Iris pigment epithelial cell (primary cell): ENCODE measurements at places on chromosomes 3 and 15.

DNA sequence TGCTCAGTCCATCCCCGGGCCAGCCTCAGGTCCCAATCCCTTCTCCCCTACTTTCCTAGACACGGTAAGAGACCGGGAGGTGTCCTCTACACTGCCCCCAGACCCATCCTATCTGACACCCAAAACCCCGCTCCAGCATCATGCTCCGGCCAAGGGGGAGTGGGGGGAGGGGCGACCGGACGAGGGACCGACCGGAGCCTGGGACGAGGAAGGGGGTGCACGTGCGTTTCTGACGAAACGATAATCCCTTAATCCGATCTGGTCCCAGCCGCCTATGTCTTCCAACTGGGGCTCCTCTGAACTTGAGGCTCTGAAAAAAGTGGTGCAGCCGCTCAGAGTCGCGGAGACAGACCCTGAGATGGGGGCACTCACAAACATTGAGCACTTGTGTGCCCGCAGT, 494 bp downstream of the CPLX3 start:
- DNase-seq, result no peak

DNA sequence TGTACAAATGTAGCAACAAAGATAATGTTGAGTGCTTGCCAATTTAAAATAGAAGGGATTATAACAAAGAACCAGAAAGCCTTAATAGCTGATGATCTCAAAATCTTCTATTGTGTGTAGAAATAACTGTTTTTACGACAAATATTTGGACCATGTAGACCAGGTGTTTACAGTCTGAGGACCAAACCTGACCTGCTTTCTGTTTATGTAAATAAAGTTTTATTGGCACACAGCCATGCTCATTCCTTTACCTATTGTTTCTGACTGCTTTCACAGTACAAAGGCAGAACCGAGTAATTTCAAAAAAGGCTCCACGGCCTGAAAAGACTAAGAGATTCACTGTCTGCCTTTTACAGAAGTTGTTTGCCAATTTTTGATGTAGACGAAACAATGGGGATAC, 91.8 kb downstream of the GOLIM4 start:
- DNase-seq, result no peak

DNA sequence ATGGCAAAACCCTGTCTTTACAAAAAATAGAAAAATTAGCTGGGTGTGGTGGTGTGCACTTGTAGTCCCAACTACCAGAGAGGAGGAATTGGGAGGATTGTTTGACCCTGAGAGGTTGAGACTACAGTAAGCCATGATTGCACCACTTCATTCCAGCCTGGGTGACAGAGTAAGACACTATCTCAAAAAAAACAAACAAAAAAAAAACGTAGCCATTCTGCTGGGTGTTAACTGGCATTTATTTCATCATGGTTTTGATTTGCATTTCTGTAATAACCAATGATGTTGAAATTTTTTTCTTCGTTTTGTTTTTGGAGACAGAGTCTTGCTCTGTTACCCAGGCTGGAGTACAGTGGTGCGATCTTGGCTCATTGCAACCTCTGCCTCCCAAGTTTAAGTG, 63.3 kb downstream of the RPLP1 start:
- no peak for DNase-seq

DNA sequence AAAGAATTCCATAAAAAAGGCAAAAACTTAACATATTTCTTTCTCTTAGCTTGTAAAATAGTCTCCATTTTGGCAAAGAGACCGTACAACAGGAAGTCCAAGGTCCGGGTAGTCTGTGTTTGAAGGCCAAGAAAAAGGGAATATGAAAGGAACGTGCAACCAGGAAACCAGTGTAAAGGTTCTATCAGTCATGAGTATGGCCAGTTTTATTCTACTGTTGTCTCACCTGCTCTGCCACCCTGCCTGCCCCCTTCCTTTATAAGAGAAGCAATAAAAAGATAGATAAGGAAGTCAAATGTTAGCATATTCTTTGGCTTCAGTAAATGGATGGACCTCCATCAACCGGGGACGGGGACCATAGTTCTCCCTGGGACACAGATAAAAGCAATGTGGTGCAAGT, 370.6 kb upstream of the ROBO2 start:
- no peak for DNase-seq

DNA sequence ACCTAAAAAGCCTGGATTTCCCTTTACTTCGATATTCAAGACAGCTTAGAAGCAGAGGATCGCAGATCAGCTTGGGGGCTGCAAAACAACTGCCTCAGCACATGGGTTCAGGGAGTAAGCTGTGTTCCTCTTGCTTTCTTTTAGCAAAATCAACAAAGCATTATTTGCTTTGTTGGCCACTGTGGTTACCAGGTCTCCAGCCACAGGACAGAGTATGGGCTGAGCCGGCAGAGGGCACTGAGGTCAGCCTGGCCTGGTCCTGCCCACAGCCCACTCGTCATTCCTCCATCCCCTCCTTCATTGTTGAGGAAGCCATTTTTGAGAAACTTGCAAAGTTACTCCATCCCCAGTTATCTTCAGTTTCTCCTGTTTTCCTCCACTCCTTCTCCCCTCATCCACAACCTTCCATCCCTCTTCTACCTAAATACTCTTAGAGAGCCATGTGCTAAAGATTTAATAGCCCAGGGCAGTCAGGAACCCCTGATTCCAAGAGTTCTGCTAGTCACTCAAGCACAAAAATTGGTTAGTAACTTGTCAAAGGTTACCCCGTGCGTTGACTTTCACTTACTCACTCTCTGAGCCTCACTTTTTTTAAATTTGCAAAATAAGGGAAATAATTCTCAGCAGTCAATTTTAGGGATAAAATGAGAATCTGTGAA, 60.0 kb upstream of the HES1 start:
- no peak for DNase-seq
